ENCODE measurements at places on chromosomes 5 and 9. TPM values are rescaled to one million over a fixed set of nuclear protein-coding genes. Genes with fewer than 3 reads are reported as not detected.

Gene SPTLC1
- 73.4 TPM for total RNA-seq

Gene ERCC6L2
- total RNA-seq: 60.5 TPM

Gene NR2F1
- total RNA-seq: 109 TPM

Gene PRSS3
- total RNA-seq: 2.0 TPM

Gene SLC36A3
- not detected for total RNA-seq

Gene SPATA6L
- 2.1 TPM for total RNA-seq

Gene CD74
- total RNA-seq: 384 TPM

Gene CD274
- 1.7 TPM for total RNA-seq

Gene CCDC187
- 0.77 TPM for total RNA-seq

Gene FOXD4L4
- total RNA-seq: not detected

Gene C7
- total RNA-seq: 1,224 TPM

Gene PCDHGA8
- total RNA-seq: 7.6 TPM

Gene PCDHB14
- 7.2 TPM for total RNA-seq

Gene SPINK13
- 0.55 TPM for total RNA-seq

Gene CCDC152
- 4.9 TPM for total RNA-seq

Gene NR2F1-AS1
- total RNA-seq: 26.5 TPM

Gene TPPP
- total RNA-seq: 1.4 TPM

Gene CD72
- total RNA-seq: 0.28 TPM

Gene IL5
- total RNA-seq: not detected

Gene PCDHA11
- 0.23 TPM for total RNA-seq

Gene IRGM
- not detected for total RNA-seq

Gene HTR1A
- total RNA-seq: 0.40 TPM

Gene FSD1L
- total RNA-seq: 4.7 TPM

Gene CCT5
- total RNA-seq: 76.1 TPM

Gene PKD2L2
- not detected for total RNA-seq

Gene PCDHB2
- 3.3 TPM for total RNA-seq

Gene ARL15
- 19.2 TPM for total RNA-seq

Gene FGF1
- 0.94 TPM for total RNA-seq

Gene MYOZ3
- 0.40 TPM for total RNA-seq

Gene SH2D3C
- 10.2 TPM for total RNA-seq

Gene TRIM36
- 3.3 TPM for total RNA-seq

Gene PAPPA
- 2.3 TPM for total RNA-seq

Gene PCDHB13
- 3.9 TPM for total RNA-seq

Gene MAPKAP1
- 43.8 TPM for total RNA-seq

Gene FBLL1
- 0.41 TPM for total RNA-seq

Gene ARL10
- 22.3 TPM for total RNA-seq

Gene MYMK
- not detected for total RNA-seq

Gene PCDHB4
- total RNA-seq: 8.4 TPM

Gene ADAMTSL1
- 6.1 TPM for total RNA-seq

Gene CTXN3
- total RNA-seq: not detected

Gene PARP8
- 14.5 TPM for total RNA-seq

Gene LECT2
- not detected for total RNA-seq

Gene GRIN3A
- total RNA-seq: 0.11 TPM

Gene GABRA1
- not detected for total RNA-seq

Gene ASS1
- total RNA-seq: 63.4 TPM

Gene FCN2
- total RNA-seq: 0.56 TPM

Gene C5orf52
- total RNA-seq: not detected

Gene RANBP3L
- 0.94 TPM for total RNA-seq

Gene EQTN
- total RNA-seq: 1.1 TPM

Gene MEF2C
- 27.2 TPM for total RNA-seq

Gene PLPPR1
- total RNA-seq: not detected

Gene C5orf34
- 1.7 TPM for total RNA-seq

Gene SCGB3A1
- not detected for total RNA-seq

Gene NR5A1
- 50.2 TPM for total RNA-seq

Gene NINJ1
- 72.0 TPM for total RNA-seq
